ENCODE measurements at places on chromosomes 16 and 17.

DNA sequence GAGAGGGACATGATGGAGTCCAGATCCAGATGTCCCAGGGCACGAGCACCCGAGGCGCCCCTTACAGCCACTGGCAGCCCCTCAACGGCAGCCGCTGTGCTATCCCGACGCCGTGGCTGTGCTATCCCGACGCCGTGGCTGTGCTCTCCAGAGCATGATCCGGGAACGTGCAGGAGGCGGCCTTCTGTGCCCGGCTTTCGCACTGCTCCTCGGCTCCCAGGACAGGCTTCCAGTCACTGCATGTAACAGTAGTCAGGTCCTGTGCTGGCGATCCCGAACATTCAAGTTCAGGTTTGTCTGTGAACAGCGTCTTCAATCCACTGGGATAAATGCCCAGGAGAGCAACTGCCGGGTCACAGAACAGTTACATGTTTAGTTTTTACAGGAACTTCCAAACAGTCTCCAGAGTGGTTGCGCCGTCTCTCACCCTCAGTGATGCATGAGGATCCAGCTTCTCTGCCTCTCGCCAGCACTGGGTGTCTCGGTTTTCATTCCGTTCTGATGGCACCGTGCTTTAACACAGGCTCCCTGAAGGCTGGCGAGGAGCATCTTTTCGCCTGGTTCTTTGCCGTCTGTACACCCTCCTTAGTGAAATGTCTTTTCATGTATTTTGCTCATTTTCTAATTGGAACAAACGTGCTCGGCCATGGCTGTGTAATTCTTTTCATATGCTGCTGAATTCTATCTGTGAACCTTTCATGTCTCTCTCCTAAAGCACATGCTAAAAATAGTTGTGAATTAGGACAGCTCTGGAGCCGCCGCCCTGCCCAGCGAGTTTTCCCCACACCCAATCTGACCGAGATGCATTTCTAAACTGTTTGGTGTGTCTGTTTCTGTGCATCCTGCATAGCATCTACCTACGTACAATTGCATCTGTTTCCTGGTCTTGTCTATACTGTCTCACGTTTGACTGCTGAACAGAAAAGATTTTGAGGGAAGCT lies 72.6 kb upstream of the METRNL start:
- no peak for DNase-seq

- no peak for DNase-seq
Measured at GRCh38 chr17:18993905-18994526, 10.5 kb downstream of the FAM83G start.

DNA sequence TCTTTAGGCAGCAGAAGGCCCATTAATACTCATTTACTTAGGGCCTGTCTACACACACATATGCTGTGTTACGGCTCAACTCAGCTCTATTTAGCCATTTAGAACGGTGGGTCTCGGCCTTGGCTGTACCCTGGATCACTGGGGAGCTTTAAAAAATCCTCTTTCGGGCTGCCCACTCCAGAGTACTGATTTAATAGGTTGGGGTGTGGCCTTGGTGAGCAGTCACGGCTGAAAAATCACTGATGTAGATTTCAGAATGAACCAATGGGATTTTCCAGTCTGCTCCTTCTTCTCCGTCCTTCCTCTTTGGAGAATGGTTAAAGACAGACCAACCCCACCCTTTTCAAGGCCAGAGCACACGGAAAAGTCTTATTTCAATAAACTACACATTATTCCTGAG lies 223.5 kb downstream of the CCDC182 start:
- DNase-seq: no peak

- no peak for DNase-seq
Measured at GRCh38 chr16:79929260-79929965, 328.9 kb upstream of the MAF start.

GRCh38 chr17:7655541-7655840 lies 4.8 kb downstream of the ATP1B2 start:
- no peak for DNase-seq

GRCh38 chr16:1437606-1438005 lies 6.7 kb downstream of the PERCC1 start:
- no peak for DNase-seq

DNA sequence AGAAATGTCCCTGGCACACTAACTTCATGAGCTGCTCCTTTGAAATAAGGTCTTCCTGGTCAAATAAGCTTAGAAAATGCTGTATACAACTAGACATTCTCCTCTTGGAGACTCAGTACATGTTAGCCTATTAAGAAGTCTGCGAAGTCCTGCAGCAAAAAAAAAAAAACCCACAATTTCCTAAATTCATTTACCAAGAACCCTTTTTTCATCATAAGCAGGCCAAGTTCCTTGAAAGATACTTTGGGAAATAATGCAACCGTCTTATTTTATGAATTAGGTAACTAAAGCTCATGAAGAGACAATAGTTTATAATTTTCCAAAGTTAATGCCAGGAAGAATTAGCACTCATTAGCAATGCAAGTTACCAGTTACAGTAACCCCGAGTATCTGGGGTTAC lies 49.0 kb upstream of the HAS3 start:
- no peak for DNase-seq

GRCh38 chr16:88349903-88350900 lies 32.6 kb upstream of the ZNF469 start:
- DNase-seq: no peak

DNA sequence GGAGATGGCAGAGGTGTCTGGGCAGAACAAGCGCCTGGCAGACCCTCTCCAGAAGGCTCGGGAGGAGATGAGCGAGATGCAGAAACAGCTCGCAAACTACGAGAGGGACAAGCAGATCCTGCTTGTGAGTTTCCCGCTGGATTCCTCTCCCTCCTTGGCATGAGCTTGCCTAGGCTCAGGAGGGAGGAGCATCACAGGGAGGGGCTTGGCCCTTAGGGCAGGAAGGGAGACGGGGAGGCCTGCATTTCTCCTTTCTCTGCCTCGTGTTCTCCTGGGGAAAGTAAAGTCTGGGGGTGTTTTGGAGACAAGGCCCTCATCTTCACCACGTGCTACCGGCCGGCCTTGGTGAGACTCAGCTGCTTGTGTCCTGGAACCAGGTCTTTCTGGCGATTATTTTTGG lies 18.0 kb upstream of the DBNDD1 start:
- DNase-seq: no peak

DNA sequence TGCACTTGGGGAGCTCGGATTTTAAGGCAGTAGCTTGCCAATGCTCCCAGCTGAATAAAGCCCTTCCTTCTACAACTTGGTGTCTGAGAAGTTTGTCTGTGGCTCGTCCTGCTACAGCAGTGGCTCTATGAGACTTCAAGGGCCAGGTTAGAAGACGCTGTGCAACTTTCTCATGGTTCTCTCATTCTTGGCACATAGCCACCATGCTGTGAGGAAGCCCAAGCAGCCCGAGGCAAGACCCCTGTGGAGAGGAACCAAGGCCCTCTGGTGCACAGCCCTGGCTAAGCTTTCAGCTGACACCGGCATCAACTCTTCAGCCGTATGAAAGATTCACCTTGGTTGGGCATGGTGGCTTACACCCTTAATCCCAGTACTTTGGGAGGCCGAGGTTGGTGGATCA lies 116.9 kb upstream of the EEF2KMT start:
- no peak for DNase-seq

DNA sequence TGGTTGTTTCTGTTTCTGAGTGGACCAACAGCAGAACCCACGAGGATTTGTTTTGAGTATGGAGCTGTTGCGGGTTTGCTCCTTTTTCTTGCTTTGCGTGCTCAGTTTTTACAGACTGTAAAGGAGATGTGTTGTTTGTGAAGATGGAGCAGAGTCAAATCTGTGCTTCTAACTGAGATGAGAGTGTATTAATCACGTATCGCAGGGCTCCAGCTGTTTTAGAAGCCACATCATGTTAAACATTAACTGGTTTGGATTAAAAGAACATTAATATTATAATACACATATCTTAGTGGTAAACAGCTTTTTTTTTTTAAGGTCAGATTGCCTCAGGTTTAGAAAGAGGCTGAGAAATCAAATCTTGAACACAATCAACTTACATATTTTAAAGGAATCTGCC lies 69.4 kb downstream of the YPEL2 start:
- DNase-seq: no peak

DNA sequence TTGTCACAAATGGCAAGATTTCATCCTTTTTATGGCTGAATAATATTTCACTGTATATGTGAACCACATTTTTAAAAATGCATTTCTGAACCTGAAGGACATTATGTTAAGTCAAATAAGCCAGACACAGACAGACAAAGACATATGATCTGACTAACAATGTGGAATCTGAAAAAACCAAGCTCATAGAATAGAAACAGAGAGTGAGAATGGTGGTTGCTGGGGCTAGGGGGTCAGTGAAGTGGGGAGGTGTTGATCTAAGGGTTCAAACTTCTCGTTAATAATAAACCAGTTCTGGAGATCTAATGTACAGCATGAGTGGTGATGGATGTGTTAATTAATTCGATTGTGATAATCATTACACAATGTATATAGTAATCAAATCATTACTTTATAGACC lies 475.1 kb downstream of the WWOX start:
- DNase-seq: no peak

GRCh38 chr16:9996221-9996620 lies 186.0 kb downstream of the GRIN2A start:
- no peak for DNase-seq

GRCh38 chr17:57986841-57987580 lies 1.0 kb downstream of the VEZF1 start:
- DNase-seq: peak; percentile 69

DNA sequence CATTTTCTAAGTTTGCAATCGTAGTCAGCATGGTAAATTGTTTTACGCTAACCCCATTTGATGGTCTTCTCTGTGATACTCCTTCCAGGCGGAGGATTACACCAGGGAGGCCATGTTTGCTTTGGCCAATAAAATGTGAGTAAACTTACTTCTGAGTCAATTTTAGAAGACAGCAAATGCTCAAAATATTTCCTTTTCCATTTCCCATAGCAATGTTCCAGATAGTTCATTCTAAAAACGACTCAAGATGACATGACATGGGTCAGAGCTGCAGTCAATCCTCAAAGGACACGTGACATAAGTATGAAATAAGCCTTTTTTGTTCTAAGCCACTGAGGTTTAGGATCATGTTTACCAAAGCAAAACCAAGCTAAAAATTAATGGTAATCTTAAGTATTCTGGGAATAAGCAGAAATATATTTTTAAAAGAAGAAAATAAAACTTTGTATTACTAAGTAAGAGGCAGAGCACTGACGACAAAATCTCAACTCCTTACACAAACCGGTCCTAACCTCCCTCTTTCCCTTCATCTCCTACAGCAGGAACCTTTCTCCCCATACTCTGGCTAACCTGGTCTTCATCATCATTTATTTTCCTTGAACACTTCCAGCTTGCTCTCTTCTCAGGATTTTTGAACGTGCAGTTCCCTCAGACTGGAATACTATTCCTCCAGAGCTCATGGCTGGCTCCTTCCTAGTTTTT lies 266.2 kb downstream of the CEP112 start:
- no peak for DNase-seq

DNA sequence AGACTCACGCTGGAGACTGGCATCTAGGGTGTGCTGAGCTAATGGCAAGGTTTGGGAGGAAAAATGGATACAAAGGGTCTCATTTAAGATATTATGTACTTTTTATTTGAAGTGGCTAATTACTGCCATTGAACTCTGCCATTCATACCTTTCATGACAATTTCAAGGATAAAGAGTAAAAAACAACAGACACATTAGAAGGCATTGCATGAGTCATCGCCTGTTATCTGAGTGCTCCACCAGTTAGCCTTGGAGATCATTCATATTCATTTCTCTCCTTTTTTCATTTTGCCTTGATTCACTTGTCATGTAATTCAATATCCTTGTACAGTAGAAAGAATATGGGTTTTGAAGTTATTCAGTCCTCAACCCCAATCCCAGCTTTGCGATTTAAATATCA lies 109.5 kb downstream of the CDH8 start:
- DNase-seq: peak; percentile 8

DNA sequence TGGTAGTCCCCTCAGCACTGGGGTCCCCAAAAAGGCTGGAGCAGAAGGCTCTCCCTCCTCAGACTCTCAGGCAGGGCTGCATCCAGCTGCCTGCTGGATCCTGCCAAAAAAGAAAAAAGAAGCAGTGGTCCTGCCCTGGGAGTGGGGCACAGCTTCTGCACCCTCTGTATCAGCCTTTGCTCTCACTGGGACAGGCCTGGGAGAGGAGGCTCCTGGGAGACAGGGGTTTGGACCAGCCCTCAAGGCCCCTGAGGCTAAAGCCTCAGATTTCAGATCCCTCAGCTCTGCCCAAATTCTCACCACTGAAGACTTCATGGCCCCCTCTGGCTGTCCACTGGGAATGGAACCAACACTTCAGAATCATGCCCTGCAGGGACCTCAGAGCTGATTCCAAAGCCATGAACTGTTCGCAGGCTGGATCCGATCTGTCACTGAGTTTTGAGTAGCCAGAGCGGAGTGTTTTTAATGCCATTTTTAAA lies 96.9 kb downstream of the C16orf78 start:
- no peak for DNase-seq

DNA sequence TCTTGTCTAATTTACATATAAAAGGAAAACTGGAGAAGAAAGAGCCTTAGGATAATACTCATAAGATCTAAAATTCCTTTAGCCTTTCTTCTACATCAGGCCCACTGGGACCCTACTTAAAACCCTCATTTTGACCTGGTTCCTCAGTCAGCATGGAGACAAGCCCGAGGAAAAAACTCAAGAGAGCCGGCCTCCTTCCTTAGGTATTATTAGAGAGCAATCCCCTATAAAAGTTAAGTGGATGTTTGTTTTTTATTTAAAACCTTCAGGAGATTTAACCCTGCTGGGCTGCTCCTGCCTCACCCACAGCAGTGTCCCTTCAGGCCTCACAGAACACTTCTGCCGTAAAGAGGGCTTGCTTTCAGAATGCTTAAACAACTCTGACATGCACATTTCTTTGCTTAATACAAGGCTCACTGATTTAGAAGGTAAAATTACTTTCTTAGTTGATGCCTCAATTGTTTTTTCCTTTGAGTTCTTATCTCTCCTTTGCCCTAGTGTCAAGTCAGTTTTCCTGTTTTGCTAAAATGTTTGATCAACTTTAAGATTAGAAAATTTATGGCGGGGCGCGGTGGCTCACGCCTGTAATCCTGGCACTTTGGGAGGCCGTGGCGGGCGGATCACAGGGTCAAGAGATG lies 145.6 kb upstream of the TBX2 start:
- no peak for DNase-seq

DNA sequence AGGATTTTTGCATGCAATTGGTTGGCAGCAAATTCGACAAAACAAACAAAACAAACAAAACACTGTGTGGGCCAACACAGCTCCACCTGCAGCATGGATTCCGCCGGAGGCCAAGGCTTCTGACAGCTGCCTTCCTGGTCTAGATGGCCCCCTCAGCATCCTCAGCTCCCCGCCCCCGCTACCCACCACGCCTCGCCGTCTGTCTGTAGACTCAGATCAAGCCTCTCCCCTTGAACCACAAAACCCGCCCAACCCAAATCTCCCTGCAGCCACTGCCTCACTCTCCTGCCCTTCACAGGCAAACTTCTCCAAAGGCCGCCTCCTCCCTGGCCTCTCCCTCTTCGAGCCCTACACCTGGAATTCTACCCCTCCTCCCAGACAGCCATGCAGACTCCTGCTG lies 57.9 kb downstream of the RTN4RL1 start:
- DNase-seq: no peak

- no peak for DNase-seq
Measured at GRCh38 chr17:4511199-4511932, 12.7 kb downstream of the SPNS2 start.

Data from RCC 7860 (cell line).